ENCODE measurements at places on chromosomes 5 and 9. TPM values are rescaled to one million over a fixed set of nuclear protein-coding genes. Genes with fewer than 3 reads are reported as not detected.

- peak; percentile 82 for DNase-seq
Measured at GRCh38 chr9:121529237-121529987, 29.8 kb upstream of the GGTA1 start.

AIF1L gene
- total RNA-seq, result 30.5 TPM

CD274 gene
- total RNA-seq, result 23.8 TPM

GRCh38 chr5:142204219-142204618 lies 95.6 kb downstream of the NDFIP1 start:
- no peak for DNase-seq

DNA sequence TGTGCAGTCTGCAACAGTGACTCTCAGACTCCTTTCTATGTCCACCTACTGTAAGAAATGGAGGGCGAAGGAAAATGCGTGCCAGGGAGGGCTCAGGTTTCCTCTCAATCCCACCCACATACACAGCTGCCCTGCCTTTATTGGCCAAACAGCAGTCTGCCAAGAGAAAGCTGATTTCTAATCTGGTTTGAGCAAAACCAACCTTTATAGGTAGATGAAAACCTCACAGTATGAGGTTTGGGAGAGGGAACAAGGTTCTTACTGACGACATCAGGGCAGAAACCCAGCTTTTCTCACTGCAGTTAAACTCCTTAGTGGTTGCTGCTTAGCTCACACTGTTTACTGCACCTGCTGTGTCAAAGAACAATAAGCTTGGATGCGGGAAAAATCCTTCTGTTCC lies 152.3 kb upstream of the KLF9 start:
- no peak for DNase-seq

GRCh38 chr5:117299936-117300328 lies 725.3 kb upstream of the SEMA6A start:
- DNase-seq, result no peak

- DNase-seq, result peak; percentile 92
Measured at GRCh38 chr9:120733190-120733589, 18.9 kb upstream of the MEGF9 start.

DNA sequence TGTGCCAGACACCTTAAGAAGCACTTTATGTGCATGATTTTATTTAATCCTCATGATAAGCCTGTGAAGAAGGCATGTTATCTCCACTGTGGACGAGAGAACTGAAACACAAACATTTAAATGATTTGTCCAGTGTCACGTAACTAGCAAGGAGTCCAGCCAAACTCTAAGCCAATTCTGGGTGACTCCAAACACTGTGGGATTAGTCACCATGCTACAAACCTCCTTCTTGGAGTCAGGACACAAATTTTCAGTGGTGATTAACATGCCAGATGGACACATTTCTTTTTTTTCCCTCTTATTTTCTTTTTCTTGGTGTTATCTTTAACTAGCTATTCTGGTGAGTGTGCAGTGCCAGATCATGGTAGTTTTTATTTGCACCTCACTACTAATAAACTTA lies 316.8 kb downstream of the NDUFS4 start:
- DNase-seq, result no peak

ABCA2 gene
- total RNA-seq, result 102 TPM

GRCh38 chr5:67106626-67107342 lies 89.8 kb downstream of the CD180 start:
- no peak for DNase-seq

GRCh38 chr5:154249826-154250225 lies 59.3 kb downstream of the GALNT10 start:
- no peak for DNase-seq

All from ascending aorta (tissue), 2 donors.